ENCODE measurements at places on chromosomes 4 and X. TPM values are rescaled to one million over a fixed set of nuclear protein-coding genes. Genes with fewer than 3 reads are reported as not detected.

- peak; percentile 87 for DNase-seq
These were observed 46.1 kb upstream of the HCCS start for GRCh38 chrX:11064851-11065600.

GRCh38 chr4:8306511-8307021 lies 37.0 kb downstream of the HTRA3 start:
- no peak for DNase-seq

HERC6 gene
- 0.77 TPM for polyA plus RNA-seq

ABLIM2 gene
- 4.4 TPM for polyA plus RNA-seq
